Large intestine (tissue), 12 donors: ENCODE measurements at places on chromosomes 5 and 9. TPM values are rescaled to one million over a fixed set of nuclear protein-coding genes. Genes with fewer than 3 reads are reported as not detected.

Gene GPR150
- polyA plus RNA-seq = 0.90 TPM

Gene SV2C
- polyA plus RNA-seq = 3.0 TPM

Gene ST8SIA4
- 4.7 TPM for polyA plus RNA-seq

Gene LRRC26
- polyA plus RNA-seq = 12.0 TPM

Gene LCN1
- 0.09 TPM for polyA plus RNA-seq

Gene SCGB3A2
- polyA plus RNA-seq = not detected
